ENCODE measurements at places on chromosomes 1 and 21.

GRCh38 chr1:173095632-173096031 is 44.9 kb upstream of the TNFSF18 start:
- DNase-seq: no peak

DNA sequence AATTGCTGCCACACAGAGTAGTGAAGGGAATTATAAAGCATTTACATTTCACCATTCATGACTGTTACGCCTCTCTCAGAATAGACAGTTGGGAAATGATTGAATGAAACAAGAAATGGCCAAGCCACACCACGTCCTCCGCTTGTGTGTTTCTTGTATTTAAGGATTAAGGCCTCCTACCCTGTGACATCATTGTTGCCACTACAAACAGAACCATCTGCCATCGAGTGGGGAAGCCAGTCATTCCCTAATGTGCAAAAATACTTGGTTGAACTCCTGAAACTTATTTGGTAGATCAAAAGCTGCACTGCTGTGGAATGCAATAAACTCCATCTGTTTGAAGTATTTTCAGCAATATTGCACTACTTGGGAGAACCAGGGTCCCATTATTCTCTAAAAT is 99.0 kb upstream of the C1orf105 start:
- no peak for DNase-seq

DNA sequence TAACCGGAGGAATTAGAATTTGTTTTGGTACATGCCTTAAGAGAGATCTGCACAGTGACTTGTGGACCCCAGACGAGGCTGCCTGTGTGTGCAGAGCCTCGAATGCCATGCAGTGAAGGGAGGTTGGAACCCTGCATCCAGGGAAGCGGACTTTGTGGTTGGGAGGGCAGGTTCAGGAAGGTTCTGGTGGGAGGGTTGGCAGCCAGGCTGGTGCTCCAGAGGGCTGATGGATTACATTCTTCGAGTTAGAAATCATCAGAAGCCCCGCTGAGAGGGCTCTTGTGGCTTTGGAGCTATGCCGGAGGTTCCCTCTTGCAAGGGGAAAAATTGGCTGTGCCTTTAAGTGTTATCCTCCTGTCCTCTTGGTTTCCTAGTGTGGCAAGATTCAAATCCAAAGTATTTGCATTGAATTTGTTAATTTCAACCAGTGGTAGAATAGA is 21.1 kb downstream of the ROR1 start:
- DNase-seq: no peak

GRCh38 chr1:178243119-178243518 is 149.2 kb downstream of the RASAL2 start:
- DNase-seq: no peak
